ENCODE measurements at places on chromosomes 6 and 20.

GRCh38 chr20:10724449-10725173 is 50.8 kb upstream of the JAG1 start:
- DNase-seq = no peak

DNA sequence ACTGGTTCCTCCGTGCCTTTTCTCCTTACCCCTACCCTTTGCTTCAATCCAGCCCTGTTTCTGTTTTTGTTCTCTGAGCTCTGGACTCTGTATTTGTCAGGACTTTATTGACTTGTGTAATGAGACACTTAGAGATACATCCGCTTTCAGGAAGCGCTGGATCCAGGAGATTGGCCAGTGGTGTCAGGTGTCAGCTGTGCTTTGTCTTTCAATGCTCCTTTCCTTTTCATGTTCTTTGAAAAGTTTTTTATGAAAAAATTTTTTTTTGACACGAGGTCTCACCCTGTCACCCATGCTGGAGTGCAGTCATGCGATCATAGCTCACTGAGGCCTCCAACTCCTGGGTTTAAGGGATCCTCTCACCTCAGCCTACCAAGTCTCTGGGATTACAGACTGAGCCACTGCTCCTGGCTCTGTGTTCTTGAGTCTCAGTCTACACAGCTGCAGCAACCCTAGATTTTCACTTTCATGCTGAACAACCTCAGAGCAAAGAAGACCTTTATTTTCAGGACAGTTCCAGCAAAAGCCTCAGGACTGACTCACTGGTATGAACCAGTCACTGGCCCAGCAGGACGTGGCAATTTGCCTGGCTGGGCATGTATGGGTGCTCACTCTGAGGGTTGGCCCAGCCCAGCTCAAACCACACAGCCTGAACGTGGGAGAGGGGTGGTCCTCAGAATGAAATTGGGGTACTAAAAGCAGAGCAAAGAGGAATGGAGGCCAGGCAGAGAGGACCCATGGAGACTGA is 108.5 kb downstream of the DHX35 start:
- no peak for DNase-seq

DNA sequence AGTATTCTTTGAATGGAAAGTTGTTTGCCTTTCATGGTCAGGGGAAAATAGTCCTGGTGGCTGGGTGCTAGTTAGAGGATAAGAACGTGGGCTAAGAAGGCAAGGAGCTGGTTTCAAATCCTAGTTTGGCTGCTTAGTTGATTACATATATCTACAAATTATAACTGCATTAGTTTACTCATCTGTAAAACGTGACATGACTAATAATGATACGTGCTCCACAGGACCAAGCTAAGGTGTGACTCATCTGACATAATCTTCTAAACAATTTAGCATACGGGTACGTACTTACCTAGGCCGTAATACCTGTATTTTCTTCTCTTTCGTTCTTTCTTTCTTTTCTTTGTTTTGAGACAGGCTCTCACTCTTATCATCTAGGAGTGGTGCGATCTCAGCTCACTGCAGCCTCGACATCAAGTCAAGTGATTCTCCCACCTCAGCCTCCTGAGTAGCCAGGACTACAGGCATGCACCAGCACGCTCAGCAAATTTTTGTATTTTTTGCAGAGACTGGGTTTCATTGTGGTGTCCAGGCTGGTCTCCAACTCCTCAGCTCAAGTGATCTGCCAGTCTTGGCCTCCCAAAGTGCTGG is 1274.2 kb upstream of the GJE1 start:
- DNase-seq = no peak

- DNase-seq = no peak
Measured at GRCh38 chr6:105695461-105695860, 292.6 kb upstream of the PREP start.

GRCh38 chr20:54321352-54322087 is 113.6 kb downstream of the PFDN4 start:
- no peak for DNase-seq

DNA sequence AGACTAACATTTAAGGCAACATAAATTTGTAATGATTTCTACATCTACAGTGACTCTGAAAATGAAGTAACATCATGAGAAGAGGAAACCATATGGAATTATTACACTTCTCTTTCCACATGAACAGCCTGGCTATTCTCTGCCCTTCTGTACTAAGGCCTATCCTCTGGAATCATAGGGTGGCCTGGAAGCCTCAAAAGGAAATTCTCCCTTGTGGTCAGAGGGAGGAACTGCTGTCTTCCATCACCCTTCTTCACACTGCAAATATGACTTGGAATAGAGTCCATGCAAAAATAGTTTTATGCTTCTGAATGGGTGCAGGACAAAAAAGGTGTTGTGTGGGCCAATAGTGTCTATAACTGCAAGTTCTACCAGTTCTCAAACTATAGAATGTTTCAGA is 44.6 kb upstream of the SH3BGRL2 start:
- DNase-seq = no peak

GRCh38 chr6:28838289-28838633 is 85.5 kb downstream of the TRIM27 start:
- DNase-seq = peak; percentile 34

DNA sequence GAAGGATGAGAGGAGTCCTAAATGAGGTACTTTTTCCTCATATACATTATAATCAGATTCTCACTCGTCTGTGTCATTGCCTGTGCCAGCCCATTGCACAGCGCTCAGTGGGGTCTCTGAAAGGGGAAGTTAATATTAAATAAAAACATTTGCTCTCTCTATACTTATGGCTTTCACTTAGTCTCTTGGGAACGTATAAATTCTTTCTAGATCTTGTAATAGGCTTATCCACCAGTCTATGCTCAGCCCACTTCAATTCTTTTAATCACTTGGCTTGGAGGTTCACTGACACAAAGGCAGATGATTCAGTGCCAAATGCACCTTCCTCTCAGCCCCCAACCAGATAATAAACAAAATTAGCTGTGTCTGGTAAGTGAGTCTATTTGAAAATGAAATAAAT is 164.3 kb upstream of the OGFRL1 start:
- DNase-seq = no peak

GRCh38 chr6:169801396-169802160 is 50.2 kb downstream of the ERMARD start:
- no peak for DNase-seq

DNA sequence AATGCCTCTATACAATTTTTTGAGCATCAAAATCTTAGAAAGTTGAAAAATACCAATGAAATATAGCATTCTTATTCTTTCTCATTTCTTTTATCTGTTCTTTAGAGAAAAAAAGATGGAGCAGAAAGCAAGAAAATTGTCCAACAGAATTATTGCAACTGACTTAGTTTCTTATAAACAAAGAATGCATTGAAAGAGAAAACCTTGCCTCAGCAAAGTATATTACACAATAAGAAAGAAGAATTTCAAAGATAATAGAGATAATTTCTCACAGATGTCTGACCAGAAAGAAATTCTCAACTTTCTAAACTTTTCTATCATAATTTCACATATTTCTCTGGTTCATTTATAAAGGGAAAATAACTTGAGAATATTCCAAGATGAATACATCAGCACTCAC is 47.0 kb upstream of the PRND start:
- no peak for DNase-seq

DNA sequence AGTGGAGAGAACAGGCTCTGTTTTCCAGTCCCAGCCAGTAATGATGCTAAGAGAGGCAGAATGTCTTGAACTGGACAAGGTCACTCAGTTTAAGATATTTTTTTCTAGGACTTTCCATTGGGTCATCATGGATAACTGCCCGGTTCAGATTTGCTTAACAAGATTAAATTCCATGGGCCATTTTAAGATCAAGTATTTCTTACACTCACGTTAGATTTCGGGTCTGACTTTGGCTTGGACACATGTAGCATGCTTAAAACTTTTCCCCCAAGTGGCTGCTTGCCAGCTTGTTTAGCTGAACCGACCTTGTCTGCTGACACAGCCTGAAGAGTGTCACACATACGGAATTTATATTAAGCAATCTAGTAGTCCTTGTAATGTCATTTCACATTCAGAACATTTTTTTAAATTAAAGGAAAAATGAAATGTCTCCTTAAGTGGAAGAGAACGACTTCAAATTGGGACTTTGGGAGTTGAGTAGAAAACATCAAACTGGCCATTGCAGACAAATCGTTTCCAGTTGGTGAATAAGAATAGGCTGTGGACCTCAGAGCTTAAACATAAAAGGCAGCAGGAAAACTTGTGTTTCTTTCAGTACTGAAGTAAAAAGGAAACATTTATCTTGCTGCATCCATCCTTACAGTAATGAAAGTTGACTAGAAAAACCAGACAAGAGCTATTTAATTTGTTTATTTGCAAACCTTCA is 29.0 kb downstream of the ARMC2 start:
- no peak for DNase-seq

- no peak for DNase-seq
Measured at GRCh38 chr6:157462956-157463742, 82.2 kb downstream of the ZDHHC14 start.

DNA sequence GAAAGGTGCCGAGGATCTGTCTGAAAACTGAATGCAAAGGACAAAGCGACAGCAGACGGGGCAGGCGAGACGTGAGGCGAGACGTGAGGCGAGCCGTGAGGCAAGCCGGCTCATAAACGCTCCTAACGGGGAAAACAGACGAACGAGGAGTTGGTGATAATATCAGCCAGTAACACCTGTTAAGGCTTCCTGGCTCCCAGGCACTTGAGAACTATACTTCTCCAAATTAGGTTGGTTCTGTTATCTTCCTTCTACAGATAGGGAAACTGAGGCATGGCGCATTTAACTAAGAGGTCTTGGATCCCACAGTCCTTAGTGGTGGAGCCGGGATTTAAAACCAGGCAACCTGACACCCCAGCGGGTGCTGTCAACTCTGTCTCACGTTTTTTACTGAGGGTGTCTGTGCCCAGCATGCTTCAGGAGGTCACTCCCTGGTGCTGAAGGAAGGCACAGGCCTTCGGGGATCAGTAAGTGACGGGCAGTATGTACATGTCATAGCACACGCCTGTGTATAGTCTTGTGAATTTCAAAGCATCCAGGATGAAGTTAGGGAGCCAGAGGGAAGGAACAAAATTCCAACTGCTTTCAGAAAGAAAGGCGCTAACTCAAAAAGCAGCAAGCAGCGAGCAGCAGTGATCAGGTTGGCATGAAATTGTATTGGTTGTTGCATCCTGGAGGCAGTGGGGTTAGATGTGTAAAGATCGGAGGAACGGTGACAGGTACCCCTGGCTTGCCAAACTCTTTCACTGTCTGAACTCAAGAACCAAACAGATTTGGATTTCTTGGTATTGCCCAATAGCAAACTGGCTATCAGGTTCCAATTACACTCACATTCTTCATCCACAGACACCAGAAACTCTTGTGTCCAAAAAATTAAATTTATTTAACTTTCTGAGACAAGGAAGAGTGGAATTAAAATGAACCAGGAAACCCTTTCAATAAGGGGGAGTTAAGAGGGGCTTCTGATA is 318.7 kb downstream of the THBS2 start:
- no peak for DNase-seq

GRCh38 chr6:89581689-89582088 is 56.9 kb downstream of the LYRM2 start:
- DNase-seq = no peak

DNA sequence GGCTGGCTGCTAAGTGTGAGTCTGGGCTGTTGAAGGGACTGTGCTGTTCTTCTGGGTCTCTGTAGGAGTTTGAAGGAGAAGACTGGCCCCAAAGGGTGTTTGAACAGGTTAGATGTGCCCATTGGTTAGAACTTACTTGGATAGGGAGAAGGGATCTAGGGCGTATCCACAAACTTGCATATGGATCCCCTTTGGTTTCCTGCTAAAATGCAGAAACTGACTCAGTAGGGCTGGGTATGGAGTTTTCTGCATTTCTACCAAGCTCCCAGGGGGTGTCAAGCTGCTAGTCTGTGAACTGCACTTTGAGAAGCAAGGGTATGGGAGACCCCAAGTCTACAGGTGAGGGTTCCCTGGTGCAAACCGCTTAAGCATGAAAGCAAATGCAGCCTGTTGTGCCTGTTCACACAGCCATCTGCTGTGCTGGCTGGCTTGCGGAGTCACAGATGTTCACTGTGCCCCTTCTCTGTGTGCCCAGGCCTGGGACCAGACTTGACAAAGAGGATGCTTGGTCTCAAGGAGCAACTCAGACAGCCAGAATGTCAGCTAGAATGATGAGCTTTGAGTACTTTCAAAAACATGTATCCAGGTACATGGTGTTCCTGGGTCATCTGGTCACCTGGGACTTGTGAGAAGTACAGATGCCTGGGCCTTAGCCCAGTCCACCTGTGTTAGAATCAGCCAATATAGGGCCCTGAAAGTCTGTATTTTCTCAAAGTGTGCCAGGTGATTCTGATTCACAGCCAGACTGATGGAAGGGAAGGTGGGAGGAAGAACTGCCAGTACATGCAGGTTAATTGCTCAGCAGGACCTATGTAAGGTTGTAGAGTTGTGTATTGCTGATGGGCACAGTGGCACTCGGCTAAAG is 7.4 kb downstream of the PPP1R16B start:
- no peak for DNase-seq

DNA sequence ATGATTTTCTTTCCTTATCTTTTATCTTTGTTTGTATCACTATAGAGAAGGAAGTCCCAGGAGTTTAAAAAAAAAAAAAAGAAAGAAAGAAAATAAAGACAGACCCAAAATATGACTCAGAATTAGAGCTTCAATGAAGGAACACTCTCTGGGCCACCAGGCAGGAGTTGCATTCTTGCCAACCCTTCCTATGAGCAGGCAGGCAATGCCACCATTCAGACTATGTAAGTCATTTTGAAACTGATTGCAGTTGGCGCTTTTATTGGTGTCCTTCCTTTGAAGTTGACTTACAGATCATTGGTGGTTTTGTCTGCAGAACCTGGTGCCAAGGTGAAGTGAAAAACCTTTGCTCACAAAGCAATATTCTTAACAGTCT is 50.3 kb downstream of the MYB start:
- DNase-seq = no peak

- no peak for DNase-seq
Measured at GRCh38 chr20:1987826-1988225, 6.0 kb downstream of the PDYN start.

Data from activated T-helper 1 cell treated with Interleukin-2 at 50 U/mL for 16 hours (primary cell).